Renal cortex interstitium (tissue), 15 donors: ENCODE measurements at places on chromosomes 7 and 10.

DNA sequence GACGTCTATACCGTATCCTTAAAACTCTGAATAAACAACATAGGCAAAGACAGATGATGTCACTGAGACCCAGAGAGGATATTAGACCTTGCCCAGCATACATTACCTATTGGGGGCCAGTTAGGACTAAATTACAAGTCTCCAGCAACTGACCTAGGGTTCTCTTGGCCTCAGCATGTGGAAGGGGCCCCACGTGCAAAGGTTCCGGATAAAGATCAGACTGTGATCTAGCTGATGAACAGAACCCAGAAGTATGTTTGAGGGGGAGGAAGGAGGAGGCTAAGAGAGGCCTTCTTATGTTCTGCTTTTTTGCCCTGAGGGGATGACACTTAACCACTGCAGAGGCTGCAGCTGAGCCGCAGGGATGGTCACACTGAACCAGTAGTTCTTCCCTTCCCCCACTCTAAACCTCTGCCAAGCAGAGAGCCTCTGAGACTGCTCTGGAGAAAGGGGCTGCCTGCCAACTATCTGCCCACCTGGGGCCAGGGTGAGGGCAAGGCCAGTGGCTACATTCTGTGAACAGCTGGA lies 24.0 kb upstream of the KMT2C start:
- no peak for DNase-seq

DNA sequence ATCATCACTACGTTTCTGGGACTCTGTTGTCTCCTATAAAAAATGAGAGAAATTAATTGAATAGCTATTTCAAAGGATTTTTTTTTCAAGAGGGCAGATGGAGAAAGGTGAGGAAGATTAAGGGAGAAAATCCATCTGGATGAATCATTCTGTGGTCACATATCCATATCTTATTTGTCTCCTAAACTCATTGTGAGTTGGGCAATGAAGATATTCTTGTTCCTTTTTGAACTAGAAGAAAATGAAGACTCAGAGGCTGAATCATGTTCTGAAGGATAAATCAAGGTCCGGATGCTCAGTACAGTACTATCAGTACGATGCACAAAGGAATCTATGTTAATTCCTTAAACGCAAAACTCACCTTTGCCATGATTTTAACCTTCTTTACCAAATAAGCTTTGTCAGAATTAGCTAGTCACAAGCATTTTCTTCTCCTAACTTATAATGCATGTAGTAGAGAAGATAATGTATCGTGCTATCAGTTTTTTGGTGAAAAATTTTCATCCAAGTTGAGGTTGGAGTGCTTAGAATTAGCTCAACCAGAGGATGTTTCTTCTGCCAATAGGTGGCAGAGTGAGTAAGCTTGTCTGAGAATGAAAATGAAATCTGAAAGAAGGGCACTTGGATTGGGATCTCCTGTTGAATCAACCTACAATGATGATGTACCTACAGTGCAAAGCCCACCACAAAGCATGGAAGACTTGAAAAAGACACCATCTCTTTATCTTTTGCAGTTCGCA lies 446.9 kb downstream of the KIF20B start:
- DNase-seq, result no peak

- no peak for DNase-seq
These were observed 31.6 kb downstream of the TMEM120A start for GRCh38 chr7:75962607-75963380.

DNA sequence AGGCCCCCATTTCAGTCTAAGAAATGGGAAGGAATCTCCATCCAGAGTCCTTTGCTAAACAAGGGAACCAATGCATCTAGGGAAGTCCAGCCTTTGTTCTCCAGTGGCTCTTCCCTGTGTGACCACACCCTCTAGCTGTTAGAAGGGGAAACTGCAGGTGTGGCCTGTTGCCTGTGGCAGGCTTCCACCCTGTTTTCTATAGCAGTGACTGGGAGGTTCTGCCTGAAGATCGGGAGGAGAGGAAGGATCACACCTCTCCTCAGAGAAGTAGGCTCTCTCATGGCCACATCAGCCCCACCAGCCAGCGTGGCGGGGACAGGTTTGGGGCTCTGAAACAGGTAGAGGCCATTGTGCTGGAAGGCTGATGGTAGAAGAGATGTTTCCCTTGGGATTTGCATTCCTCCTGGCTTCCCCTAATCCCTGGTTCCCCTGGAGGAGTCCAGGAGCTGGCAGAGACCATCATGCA lies 47.7 kb upstream of the TRIM8 start:
- DNase-seq, result no peak

DNA sequence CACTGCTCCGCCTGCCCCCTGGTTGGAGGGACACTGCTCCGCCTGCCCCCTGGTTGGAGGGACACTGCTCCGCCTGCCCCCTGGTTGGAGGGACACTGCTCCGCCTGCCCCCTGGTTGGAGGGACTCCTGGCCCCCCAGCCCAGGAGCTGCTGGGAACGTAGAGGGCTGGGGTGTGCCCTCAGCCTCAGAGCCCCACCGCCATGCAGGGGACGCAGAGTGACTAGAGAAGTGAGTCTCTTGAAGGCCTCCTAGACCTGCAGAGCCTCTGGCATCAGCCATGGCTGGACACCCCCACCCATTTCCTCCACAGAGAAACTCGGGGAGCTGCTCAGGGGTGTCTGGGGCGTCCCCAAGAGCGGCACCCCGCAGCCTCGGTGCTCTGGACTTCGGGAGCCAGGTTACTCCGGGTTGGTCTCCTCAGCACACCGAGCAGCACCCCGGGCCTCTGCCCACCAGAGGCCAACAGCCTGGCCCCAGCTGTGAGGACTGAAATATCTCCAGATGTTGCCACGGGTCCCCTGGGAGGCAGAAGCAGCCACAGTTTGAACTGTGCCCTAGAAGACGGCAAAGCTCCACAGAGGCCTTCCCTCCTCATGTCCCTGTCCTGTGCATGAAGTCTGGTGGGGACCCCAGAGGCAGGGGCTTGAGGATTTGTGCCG lies 191.9 kb downstream of the ELFN1 start:
- DNase-seq, result no peak

GRCh38 chr7:125930848-125931247 lies 1001.2 kb upstream of the POT1 start:
- DNase-seq, result no peak

GRCh38 chr10:61486738-61487396 lies 33.7 kb upstream of the TMEM26 start:
- no peak for DNase-seq

GRCh38 chr7:123571187-123571586 lies 13.6 kb upstream of the NDUFA5 start:
- DNase-seq, result no peak

DNA sequence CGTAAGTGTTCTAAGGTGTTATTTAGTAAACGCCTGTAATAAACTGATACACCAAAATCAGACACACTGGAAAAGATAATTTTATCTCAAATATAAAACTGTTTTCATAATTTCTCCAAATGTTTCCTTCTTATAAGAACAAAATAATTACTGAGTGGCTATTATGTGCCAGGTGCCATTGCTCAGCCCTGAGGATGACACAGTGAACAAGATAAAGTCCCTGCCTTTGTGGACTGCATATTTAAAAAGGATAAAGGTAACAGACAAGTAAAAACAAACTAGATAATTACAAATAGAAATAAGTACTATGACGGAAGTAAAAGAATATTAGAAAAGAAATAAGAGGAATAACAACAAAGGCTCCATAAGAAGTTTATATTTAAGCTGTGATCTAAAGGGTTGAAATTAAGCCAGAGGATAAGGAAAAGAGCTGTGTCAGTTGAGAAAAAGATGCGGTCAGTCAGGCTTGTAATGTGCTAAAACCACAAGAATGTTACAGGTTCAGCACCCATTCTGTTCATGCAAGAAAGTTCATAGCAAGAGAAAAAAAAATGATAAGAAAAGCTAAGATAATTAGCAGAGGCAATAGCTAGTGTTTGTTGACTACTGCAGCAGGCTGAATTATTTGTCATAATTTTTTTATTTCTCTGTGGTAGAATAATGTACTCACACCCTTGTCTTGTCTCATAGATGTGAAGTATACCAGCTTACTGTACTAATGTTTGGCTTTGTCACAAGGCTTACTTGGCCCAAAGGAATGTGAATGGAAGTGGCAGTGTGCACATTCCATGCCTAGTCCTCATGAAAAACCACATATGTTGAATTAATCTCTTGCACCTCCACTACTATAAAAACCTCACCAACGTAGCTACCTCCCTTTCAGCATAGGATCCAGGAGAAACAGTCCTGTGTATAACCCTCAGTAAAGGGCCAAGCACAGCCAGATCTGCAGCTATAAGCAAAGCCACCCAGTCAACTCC lies 75.1 kb downstream of the CRPPA start:
- DNase-seq, result no peak

- no peak for DNase-seq
These were observed 15.7 kb downstream of the PRKCQ start for GRCh38 chr10:6564367-6564766.

- DNase-seq, result no peak
These were observed 119.3 kb downstream of the CABCOCO1 start for GRCh38 chr10:61781969-61782403.

DNA sequence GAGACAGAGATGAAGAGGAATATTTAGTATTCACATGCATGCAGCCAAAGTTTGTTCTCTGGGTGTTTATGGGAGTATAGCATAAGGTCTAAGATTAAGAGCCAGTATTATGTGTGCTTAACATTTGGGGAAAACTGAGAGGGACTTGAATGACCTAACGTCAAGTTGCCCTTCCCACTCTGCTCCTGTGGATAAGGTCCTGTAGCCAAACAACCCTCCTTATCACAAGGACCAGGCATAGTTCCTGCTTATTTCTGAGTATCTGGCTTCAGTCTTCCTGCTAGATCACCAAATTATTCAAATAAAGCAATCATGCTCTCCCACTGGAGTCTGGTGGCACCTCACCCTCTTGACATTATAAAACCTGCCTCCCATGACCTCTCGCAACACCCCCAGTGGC lies 137.9 kb upstream of the SEMA3E start:
- no peak for DNase-seq

DNA sequence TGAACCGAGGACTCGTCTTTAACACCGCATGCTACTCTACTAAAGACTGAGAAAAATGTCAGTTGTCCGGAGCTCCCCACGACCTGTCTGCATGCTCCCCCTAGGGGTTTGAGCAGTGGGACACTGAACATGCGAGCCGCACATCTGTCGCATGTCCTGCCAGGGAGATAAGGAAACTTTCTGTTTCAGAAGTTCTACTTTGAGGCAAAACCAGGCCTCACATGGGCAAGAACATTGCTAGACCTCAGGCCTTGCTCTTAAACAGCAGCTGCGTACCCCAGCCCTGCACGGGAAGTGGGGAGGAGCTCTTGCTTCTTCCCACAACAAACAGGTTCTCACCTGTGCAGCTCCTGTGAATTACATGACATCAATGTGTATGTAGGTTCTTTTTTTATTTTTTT lies 30.3 kb upstream of the HERPUD2 start:
- no peak for DNase-seq

DNA sequence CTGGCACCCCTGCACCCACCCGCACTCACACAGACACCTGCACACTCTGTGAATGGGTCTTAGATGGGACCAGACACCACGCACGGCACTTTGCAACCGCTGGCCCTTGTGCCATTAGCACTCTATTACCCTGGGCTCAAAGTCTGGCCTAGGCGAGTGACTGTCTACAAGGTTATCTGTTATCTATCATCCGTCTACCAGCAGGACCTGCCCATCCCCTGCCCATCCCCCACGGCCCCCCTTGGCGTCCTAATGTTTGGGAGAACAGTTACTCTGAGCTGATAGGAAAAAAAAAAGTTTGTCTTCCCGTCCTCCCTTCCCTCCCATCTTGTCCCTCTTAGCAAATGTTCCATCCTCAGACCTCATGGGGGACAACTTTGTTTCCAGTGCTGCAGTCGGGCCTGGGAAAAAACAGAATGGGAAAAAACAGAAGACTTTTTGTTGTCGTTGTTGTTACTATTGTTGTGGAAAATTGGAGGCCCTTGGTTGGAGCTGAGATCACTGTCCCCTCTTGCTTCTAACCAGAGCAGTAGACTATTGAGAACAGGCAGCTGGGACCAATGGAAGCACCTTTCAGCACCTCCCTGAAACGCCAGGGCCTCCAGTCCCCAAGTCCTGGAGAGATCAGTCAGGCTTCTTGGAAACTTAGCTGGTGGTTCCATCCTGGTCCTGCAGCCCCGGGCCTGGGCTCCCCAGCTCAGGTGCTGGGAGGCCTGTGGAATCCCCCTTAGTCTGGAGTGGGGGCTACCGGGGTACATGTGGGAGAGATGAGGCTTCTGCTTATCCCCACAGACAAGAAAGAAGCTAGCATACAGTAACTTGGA lies 12.2 kb downstream of the UNCX start:
- DNase-seq, result no peak

DNA sequence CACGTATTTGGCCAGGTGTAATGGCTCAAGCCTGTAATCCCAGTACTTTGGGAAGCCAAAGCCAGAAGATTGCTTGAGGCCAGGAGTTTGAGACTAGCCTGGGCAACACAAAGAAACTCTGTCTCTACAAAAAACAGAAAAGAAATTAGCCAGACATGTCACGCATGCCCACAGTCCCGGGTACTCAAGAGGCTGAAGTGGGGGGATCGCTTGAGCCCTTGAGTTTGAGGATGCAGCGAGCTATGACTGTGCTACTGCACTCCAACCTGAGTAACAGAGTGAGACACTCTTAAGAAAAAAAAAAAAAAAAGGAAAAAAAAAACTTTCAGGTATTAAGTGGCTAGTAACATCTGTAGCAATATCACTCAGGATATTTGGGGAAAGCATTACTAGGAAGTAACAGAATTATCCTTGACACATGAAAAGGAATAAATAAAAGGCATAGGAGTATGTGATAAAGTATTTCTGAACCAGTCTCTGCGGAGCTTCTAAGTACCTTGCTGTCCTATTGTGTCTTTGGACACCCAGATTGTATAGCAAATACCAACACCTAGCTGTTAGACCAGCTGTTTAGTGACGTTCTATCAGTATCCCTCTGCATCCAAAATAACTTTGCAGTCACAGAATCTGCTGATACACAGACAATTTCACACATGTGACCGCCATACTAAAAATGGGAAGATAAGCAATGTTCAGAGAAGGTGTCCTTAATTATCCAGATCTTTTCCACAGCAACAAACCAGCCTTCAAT lies 74.4 kb downstream of the CYTH3 start:
- DNase-seq, result no peak

GRCh38 chr7:154646126-154647013 lies 356.6 kb downstream of the PAXIP1 start:
- DNase-seq, result no peak

DNA sequence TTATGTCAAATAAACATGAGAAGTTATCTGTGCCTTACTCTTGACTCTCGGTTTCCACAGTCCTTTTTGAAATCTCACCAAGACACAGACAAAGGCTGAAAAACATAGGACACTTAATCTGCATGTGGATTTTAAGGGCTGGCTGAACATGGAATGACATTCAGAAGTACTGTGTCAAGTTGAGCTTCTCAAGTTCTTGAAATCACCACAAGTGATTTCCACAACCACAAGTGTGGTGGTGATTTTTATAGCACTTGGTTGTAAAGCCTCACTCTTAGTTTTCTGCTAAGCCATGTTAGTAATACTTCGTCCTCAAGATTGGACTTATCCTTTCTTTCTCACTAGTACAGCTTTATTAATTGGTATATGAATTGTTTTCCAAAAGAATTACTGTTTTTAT lies 29.6 kb downstream of the FOXP2 start:
- DNase-seq, result no peak

DNA sequence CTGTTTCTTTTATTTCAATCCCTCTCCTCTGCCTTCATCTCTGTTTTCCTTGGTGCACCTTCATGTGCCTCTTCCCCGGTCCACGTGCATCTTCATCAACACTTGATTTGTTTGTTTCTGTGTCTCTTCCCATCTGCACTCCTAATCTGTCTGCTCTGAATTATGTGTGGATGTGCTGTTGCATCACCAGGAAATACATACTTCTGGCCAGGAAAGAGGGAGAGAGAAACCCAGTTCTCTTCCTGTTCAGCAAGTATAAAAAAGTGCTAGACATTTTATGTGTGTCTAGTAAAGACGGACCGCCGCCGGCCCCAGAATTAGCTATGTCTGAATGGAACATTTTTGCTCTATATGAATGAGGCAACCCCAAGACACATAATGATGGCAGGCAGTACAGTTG lies 93.8 kb downstream of the CALD1 start:
- no peak for DNase-seq
